Activated naive CD8-positive, alpha-beta T cell treated with anti-CD3 and anti-CD28 coated beads, Interleukin-2, amount 50 U/mL, for 24 hours (primary cell): ENCODE measurements at places on chromosomes 1 and 21.

DNA sequence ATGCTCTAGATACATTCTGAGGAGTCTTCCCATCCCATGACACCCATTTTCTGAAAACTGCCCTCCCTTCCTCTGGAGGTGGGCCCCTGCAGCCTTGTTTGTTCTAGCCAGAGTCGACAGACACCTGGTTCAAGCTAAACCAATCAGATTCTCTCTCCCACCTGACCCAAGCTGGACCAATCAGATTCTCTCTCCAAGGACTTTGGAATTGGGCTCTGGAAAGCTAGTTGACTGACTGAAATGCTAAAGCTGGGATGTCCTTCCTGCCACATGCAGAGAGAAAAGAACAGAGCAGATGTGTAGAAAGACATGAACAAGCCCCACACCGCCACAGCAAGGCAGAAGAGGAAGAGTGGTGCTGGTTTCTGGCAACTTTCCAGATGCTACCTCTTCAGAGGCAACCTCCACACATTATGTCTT lies 24.6 kb downstream of the ASAP3 start:
- no peak for DNase-seq

DNA sequence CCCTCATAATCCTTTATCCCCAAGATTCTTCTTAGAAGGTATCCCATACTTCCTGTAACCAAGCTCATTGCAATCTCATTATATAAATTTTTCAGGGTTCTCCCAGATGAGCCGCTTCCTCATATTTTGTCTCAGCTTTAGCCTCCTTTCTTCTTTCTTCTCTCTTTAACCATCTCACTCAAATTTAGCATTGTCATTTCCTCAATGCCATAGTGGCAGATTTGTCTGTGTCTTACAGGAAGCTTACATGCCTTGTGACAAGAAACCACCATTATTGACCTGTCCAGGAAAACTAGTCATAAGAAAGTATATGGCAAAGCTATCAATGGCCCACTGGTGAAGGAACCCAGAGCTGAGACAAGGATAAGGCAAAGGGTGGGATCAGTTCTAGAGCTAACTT lies 6.0 kb upstream of the FCRL2 start:
- DNase-seq, result no peak

DNA sequence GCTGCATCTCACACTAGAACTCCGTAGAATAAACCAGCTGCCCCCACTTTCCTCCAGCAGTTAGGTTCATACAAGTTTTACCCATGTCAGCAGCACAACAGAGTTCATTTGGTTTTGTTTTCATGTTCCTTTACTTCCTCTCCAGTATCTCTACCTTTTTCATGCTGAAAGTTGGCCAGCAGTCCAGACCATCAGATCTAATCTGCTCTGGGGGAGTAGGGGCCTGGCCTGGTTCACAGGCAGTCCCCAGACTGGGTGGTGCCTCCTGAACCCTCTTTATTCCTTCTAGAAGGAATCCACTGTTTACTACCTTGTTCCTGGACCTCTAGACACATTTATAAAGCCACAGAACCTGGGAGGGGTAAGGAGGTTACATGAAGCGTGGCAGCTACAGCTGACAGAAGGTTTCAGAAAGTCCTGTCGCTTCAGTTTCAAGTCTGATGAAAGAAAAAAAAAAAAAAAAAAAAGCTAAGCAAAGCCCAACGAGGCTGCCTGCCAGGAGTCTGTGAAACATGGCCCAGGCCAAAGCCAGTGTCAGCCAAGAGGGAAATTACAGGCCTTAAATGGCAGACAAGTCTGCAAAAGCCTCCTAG lies 184.6 kb upstream of the JUN start:
- DNase-seq, result no peak

GRCh38 chr1:2294725-2295078 lies 66.6 kb downstream of the SKI start:
- DNase-seq, result no peak

GRCh38 chr1:64343105-64343822 lies 126.7 kb upstream of the CACHD1 start:
- no peak for DNase-seq

DNA sequence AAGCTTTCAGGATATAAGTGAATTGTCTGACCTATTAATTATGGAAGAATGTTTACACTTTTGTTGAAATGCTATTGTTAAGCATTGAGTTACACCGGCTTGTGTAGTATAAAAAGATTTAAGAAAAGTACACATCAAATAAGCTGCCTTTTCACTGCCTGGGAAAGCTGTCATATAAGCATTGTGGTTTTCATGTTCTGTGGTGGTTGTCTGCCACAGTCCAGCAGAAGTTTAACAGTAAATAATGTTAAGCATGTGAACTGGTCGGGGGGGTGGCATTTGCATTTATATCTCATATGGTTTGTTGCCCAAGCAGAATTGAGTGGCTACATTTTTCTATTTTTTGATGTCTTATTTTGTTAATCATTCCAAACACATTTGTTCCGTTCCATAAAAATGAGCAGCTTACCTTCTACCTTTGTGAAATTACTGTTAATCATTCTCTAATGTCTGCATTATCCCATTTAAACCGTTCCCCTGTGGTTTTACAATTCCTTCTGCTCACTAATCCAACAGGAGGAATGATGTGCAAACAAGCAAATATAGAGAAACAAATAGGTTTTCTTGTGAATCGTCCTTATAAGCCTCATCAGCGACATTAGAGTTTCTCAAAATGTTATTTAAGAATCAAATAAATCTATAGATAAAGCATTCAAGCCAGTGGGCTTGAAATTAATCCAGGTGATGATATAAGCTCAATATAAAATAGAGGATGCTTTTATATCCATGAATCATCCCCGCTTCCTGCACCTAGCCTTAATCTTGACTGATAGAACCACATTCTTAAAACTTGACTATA lies 160.8 kb upstream of the SAMSN1 start:
- no peak for DNase-seq
